ENCODE measurements at places on chromosomes 3 and 15. TPM values are rescaled to one million over a fixed set of nuclear protein-coding genes. Genes with fewer than 3 reads are reported as not detected.

DNA sequence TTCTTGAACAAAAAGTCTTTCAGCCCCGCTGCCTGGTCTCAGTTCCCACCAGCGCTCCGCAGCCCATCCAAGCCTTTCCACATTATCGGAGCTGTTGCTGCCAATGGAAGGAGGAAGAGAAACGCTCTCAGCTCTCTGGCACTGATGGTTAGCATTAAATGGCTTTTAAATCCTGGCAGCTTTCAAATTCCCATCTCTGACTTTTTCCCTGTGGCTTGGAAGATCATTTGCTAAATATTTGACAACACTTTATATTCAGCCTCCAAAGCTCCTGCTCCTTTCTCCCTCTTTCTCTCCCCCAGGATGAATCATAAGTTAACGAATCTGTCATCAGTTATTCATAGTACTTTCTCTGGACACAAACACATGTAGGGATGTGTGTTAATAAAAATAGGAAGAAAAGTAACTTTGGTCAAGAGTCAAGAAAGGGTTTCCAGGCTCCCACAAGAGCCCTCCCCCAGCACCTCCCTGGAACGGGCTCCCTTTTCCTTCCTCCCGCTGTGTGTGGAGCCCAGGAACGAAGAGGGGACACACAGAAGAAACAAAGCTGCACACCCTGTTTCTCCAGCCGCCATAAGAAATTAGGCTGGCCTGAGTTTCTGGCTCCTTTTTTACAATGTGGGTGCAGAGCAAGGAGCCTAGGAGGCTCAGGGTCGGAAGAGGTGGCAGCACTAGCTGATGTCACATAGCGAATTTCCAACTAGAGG is 47.6 kb upstream of the TSEN2 start:
- H3K4me3 ChIP-seq, result no peak overlapping the region
- H3K27ac ChIP-seq, result no peak overlapping the region
- no peaks in the 10 kb centered on the region for H3K4me1 ChIP-seq
- no peak for DNase-seq

Gene SCG5
- 18.2 TPM for total RNA-seq

Gene PEX11A
- total RNA-seq, result 4.9 TPM

- no peak for DNase-seq
- H3K27me3 ChIP-seq, result peaks cover 19% of the 10 kb centered on the region
- no peaks in the 10 kb centered on the region for H3K36me3 ChIP-seq
- peaks cover 54% of the 10 kb centered on the region for H3K4me1 ChIP-seq
- H3K27ac ChIP-seq, result no peak overlapping the region
- H3K4me3 ChIP-seq, result no peak overlapping the region
Measured at GRCh38 chr3:194875581-194876402, 190.1 kb downstream of the FAM43A start.

- no peaks in the 10 kb centered on the region for H3K36me3 ChIP-seq
- no peaks in the 10 kb centered on the region for H3K27me3 ChIP-seq
- no peak overlapping the region for H3K4me3 ChIP-seq
- no peak overlapping the region for H3K27ac ChIP-seq
- H3K4me1 ChIP-seq, result peaks cover 23% of the 10 kb centered on the region
- DNase-seq, result no peak
Measured at GRCh38 chr15:35674873-35675781, 129.2 kb upstream of the DPH6 start.

Data from progenitor cell of endocrine pancreas (in vitro differentiated cells).